Panc1 (cell line): ENCODE measurements at places on chromosomes 12 and 14. TPM values are rescaled to one million over a fixed set of nuclear protein-coding genes. Genes with fewer than 3 reads are reported as not detected.

CLEC4D gene
- not detected for total RNA-seq

FAM186B gene
- 0.13 TPM for total RNA-seq

KRT86 gene
- total RNA-seq, result 1.1 TPM

FMNL3 gene
- total RNA-seq, result 25.7 TPM

CEBPE gene
- not detected for total RNA-seq

DPF3 gene
- not detected for total RNA-seq

PAX9 gene
- 0.82 TPM for total RNA-seq
